ENCODE measurements at places on chromosomes 11 and 22.

- no peaks in the 10 kb centered on the region for H3K27me3 ChIP-seq
- H3K27ac ChIP-seq: no peak overlapping the region
- no peak overlapping the region for H3K4me3 ChIP-seq
- peaks cover 54% of the 10 kb centered on the region for H3K4me1 ChIP-seq
- no peak for DNase-seq
- H3K36me3 ChIP-seq: peaks cover 62% of the 10 kb centered on the region
These were observed 17.1 kb downstream of the PCF11 start for GRCh38 chr11:83174008-83174407.

DNA sequence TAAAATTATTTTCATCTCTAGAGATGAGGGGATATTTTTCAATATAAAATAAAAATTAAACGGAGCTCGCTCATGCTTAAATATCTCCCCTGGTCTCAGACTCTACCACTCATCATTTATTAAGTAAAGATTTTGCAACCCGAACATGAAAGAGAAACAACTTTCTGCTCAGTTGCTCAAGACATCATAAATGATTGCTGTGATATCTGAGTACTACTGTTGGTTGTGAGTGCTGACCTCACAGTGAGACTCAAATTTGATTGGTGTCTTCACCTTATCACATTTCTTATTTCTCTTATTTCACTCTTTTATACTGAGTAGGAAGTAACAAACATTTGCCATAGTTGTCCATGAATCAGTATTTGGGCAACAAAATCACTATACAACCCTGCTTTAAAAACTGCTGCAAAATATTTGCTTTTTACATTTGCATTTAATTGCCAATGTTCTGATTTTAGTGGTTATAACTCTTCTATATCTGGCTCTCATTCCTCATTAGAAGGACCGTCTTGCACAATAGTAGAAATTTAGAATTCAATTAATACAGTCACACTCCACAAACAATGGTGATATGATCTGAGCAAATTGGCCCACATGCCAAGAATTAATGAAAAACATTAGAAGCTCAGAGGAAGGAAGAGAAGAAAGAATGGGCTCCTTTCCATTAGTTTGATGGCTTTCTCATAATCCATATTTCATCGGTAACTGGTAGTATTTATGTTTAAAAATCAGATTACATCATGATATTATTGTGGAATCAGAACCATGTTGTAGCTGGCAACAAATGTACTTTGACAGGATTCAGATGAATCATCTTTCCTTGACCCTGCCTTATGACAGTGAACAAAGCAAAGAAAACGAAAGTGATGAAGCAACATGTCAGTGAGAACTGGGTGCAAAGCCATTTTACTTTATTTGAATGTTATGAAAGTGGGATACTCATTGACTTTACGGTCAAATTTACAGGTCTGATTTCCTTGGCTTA is 973.6 kb upstream of the TENM4 start:
- no peaks in the 10 kb centered on the region for H3K36me3 ChIP-seq
- DNase-seq: no peak
- no peaks in the 10 kb centered on the region for H3K27me3 ChIP-seq
- H3K27ac ChIP-seq: no peak overlapping the region

- H3K36me3 ChIP-seq: no peaks in the 10 kb centered on the region
- no peak overlapping the region for H3K27ac ChIP-seq
- DNase-seq: no peak
- no peak overlapping the region for H3K4me3 ChIP-seq
- H3K27me3 ChIP-seq: no peaks in the 10 kb centered on the region
- H3K4me1 ChIP-seq: no peaks in the 10 kb centered on the region
These were observed 3.8 kb downstream of the OR10S1 start for GRCh38 chr11:123973816-123974215.

DNA sequence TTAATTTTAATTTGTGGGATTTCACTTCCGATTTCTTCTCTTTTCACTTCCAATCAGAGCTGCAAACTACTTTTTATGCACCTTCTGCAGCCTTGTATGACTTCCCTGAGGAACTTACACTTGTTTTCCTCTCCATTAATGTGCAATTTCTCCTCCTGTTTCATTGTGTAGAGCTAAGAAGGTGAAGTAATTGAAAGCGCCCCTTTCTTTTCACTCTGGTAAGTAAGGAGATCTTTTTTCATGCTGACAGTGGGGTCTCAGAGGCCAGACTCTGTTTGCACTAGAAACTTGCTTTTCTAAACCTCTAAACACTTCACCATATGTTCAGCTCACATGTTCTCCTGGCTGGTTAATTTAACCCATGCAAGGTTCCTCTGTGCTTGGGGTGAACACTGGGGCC is 117.0 kb downstream of the FANCF start:
- H3K4me3 ChIP-seq: no peak overlapping the region
- no peaks in the 10 kb centered on the region for H3K27me3 ChIP-seq
- no peak overlapping the region for H3K27ac ChIP-seq
- DNase-seq: no peak

- H3K27ac ChIP-seq: no peak overlapping the region
- H3K4me3 ChIP-seq: no peak overlapping the region
- H3K27me3 ChIP-seq: no peaks in the 10 kb centered on the region
- no peak for DNase-seq
These were observed 97.7 kb upstream of the TP53I11 start for GRCh38 chr11:45048313-45048841.

GRCh38 chr11:118321386-118322082 is 17.0 kb downstream of the CD3E start:
- H3K27ac ChIP-seq: peak overlapping the region; percentile 58
- H3K4me1 ChIP-seq: peaks cover 49% of the 10 kb centered on the region
- H3K27me3 ChIP-seq: no peaks in the 10 kb centered on the region
- H3K36me3 ChIP-seq: no peaks in the 10 kb centered on the region

All from transverse colon (tissue), 4 donors.